ENCODE measurements at places on chromosomes 7 and 10.

GRCh38 chr10:49187044-49187484, 1.1 kb downstream of the TMEM273 start:
- no peak for DNase-seq

DNA sequence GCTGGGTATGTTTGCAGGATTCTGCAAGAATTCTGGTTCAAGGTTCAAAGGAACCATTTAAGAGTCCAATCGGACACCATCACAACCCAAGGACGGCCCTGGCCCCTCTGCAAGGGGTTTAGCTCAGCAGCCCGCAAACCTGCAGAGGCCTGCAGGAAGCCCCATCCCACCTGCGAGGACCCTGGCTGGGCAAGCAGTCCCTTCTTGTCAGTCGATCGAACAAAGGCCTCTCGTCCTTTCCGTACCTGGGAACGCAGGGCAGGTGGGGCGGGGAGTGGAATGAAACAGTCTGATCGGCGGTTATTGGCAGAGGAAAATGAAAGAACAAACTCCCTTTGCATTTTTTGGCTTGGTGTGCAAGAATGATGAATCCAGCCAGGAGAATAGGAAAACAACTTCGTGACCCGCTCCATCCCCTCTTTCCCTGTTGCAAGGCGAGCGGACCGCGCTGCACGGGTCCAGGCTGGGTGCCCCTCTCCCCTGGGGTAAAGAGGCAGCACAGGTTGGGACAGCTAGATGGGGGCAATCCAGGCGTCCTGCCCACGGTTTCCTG, 73.7 kb downstream of the INSIG1 start:
- no peak for DNase-seq

- no peak for DNase-seq
Measured at GRCh38 chr7:92071032-92071431, 63.2 kb downstream of the CYP51A1 start.

GRCh38 chr7:55426676-55427075, 61.5 kb downstream of the LANCL2 start:
- no peak for DNase-seq

DNA sequence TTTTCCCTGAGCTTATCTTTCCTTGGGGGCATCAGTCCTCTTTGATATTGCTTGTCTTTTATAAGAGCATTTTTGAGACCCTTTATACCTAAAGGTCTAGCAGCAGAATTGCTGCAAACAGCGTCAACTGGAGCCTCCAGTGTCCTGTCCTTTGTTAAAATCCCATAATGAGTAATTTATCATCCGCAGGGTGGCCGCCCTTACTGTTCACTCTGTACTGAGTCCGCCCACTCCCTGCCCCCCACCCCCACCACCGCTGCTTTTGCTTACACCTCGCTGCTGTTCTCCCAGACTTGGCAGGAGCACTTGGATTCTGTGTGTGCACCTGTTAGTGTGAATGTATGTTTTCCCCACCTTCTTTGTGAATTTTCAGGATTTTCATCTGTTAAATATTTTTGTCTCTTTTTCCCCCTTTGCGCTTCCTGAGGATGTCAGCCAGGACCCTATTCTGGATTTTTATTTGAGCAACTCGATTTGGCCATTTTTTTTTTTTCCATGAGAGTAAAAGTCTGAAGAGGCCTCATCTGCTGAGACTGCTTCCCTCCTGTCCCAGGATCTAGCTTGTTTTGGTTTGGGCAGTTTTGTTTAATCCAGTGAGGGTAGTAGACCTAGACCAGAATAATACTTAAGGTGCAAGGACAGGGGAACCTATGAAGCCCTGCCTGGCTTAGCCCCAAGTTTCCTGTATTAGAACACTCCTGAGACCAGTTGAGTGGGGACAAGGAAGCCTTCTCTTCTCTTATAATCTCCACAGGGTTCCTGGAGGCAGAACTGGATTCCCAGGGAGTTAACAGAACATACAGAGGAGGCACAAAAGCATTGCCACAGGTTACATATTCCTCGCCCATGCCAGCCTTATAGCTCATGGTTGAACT, 8.2 kb downstream of the AGFG2 start:
- no peak for DNase-seq

DNA sequence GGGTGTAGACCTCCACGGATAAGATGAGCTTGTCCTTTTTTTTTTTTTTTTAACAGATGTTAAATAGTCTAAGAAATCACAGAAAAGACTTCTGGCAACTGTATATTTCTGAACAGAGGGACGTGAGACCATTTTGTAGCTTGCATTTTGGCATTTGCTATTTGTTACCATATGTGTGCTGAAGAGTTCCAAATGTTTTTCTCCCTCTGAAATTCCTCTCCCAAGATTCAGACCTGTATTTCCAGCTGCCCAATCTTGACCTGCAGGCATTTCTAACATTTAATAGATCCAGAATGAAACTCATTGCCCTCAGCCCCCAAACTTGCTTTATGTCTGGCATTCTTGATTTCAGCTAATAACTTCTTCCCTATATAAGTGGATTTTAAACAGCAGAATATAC, 223.1 kb upstream of the FZD1 start:
- no peak for DNase-seq

DNA sequence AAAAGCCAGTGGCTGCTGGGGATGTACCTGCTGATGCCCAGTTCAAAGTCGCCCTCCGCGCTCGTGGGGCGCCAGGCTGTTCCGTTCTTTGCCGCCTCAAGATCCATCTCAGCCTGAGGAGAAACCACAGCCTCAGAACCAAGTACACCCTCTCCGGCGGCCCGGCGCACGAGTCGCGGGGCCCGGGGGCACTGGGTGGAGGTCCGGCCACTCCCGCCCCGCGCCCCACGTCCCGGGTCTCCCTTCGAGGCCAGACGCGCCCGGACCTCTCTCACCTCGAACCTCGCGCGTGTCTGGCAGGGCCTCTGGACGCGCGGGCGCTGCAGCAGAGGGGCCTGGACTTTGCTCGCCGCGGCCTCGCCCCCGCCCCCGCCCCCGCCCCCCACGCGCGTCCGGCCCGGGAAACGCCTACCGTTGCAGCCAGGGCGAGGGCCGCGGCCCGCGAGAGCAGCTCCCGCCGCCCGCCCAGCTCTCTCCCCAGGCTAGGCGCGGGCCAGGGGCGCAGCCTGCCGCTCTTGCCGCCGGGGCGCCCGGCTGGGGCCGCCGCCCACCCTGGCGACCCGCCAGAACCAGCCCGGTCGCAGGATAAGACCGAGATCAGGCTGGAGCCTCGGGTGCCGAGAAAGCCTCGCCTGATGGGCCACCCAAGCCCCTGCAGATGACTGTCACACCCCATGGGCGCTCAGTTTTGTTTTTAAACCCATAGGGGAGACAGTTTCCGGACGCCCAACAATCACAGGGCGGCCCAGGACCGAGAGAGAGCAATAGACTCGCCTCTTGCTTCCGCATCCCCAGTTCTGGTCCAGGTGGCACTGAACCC, at the start of gene ABCB4:
ABCB4 (minus strand) TSS at position 322 of the 820 bp plus-strand sequence; CDS start at position 107, 215 bp downstream.
- no peak for DNase-seq

DNA sequence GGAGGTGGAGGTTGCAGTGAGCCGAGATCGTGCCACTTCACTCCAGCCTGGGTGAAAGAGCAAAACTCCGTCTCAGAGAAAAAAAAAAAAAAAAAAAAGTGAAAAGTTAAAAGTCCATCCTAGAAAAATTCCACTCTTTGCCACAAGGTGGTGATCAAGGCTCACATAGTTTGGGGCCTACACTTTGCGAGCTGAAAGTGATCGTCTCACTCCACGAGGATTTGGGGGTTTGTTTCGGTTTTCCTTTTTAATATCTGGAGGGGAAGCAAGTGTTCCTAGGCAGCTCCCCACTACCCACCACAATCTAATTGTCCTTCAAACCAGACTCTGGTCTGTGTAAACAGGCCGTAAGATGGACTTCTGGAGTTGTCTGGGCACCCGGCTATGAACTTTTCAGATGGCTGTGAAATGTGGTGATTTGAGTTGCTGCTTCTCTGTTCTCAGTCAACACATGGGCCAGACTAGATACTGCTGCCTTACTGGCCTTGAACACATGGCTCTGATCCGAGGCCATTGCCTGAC, 27.1 kb downstream of the PRLHR start:
- peak; percentile 50 for DNase-seq

GRCh38 chr10:69449841-69450240, 1.4 kb upstream of the TSPAN15 start:
- peak; percentile 17 for DNase-seq

DNA sequence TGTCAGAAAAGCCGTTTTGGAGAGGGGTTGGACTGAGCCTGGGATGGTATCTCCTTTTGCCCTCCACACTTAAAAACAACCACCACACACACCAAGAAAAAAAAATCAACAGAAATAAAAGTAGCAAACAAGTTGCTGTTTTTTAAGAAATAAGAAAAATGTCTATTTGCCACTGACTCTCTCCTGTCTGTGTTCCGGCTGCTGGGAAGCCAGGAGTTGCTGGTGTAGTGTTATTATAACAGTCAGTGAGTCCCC, 163 bp downstream of the EGR2 start:
- no peak for DNase-seq

DNA sequence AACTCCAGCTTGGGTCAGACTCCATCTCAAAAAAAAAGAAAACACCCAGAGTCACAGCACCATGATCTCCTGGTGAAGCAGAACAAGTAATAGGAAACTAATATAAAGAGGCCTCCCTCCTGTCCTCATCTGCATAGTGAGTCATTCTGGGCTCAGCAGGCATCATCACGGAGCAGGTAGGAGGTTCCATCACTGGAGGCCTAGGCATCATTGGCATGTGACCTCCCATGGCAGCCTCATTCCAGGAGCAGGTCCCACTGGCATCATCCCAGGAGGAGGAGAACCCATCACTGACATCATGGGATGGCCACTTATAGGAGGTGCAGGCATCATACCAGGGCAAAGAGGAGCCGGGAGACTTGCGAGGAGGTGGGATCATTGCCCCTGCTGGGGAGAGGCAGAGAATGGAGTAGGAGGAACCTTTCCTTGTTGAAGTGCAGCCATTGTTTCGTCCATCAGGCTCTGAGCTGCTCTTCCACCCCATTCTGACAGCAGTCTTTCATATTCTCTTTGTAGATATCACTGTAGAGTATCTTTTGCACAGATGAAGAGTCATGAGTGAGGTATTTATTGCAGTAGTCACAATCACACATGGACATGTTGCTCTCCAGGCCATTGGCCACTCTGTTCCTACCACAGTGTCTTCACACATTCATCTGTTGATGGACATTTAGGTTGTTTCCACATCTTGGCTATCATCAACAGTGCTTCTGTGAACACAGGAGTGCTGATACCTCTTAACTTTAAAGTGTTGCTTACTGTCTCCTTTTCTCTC, 73.8 kb downstream of the OSBPL3 start:
- no peak for DNase-seq

DNA sequence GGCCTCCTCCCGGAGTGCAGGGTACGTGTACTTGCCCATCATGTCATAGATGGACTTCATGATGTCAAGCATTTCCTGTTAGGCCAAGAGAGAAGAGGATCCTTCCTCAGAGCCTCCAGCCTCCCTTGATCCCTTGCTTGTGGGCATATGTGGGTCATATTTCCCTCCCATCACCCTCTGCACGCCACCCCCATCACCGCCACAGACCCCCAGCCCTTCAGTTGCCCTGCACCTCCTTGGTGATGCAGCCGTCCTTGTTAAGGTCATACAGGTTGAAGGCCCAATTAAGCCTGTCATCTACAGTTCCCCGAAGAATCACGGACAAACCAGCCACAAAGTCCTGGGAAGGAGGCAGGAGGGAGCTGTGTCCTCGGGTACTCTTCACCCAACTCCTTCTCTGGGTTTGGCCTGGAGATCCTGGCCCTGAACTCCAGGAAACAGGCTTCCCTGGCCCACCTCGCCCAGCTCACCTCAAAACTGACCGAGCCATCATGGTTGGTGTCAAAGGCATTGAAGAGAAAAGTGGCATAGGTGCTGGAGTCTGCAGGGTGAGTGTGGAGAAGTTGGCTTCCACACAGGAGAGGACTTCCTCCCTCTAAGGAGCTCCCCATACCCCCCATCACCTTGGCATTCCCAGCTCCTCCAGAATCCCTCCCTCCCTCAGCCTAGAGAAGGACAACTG, 9.8 kb upstream of the OGA start:
- DNase-seq = no peak

DNA sequence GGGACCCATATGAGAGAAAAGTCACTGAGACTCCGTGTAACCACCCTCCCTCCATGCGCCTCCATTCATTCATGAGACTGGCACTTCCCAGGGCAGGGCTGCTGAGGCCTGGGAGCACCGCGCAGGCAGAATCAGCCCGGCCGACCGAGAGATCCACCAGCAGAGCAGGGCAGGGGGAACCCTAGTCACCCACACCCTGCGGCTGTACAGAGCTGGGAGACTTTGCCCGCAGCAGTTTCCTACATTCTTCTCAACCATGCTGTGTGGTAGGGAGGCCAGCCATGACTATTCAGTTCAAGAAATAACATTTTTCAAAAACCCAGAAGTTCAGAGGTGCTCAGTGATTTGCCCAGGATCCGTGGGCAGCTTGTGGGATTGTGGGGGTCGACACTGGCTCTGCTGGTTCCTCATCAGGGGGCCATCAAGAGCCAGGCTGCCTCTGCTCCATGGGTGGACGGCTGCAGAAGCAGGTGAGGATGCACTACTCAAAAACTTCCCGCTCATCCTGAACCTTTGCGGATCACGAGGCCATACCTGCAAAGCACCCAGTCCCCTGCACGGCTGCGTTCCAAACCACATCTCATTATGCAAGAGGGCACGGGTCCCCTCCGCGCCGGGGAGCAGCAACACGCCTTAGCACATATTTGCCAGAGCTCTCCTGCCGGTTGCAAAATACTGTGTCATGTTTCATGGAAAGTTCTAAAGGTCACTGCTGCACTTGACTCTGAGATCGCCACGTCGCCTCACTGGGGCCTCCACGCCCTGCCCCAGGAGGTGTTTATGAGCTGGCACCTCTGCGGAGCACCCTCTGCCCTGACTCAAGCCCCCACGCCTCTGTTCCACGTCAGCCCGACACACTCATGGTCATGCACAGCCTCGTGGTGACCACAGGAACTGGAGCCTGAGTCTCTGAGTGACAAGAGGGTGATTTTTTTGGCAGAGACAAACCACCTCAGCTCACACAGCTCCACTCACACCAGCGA, 132.0 kb downstream of the PRKAG2 start:
- DNase-seq = no peak

DNA sequence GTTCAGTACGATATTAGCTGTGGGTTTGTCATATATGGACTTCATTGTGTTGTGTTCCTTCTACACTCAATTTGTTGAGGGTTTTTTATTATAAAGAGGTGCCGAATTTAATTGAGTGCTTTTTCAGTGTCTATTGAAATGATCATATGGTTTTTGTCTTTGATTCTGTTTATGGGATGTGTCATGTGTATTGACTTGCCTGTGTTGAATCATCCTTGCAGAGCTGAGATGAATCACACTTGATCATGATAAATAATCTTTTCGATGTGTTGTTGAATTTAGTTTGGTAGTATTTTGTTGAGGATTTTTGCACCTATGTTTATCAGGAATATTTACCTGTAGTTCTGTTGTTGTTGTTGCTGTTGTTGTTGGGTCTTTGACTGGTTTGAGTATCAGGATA, 39.8 kb downstream of the ATOH7 start:
- no peak for DNase-seq

GRCh38 chr7:136496551-136496950, 371.9 kb upstream of the CHRM2 start:
- DNase-seq = no peak

GRCh38 chr10:121684276-121684675, 86.0 kb upstream of the FGFR2 start:
- no peak for DNase-seq

Measured in foreskin melanocyte (primary cell).